GM23338 (cell line): ENCODE measurements at places on chromosomes 7 and 10. TPM values are rescaled to one million over a fixed set of nuclear protein-coding genes. Genes with fewer than 3 reads are reported as not detected.

CDK5 gene
- 27.1 TPM in 2 replicates for polyA plus RNA-seq

AOAH gene
- not detected in 2 replicates for polyA plus RNA-seq

LRRD1 gene
- 0.11 TPM in 1 of 2 replicates, not detected in the other for polyA plus RNA-seq

SPRN gene
- polyA plus RNA-seq = 0.31 and 0.59 TPM in 2 replicates

SLC39A12 gene
- not detected in 2 replicates for polyA plus RNA-seq

PLXNA4 gene
- polyA plus RNA-seq = 0.08 and 0.14 TPM in 2 replicates

PNLIPRP2 gene
- 0.19 and 0.24 TPM in 2 replicates for polyA plus RNA-seq

COL13A1 gene
- polyA plus RNA-seq = 5.1 and 5.2 TPM in 2 replicates

ADAMTS14 gene
- 1.5 and 1.9 TPM in 2 replicates for polyA plus RNA-seq

CDNF gene
- polyA plus RNA-seq = 0.26 and 0.77 TPM in 2 replicates

OR2A5 gene
- polyA plus RNA-seq = not detected in 2 replicates

CRCP gene
- 24.1 and 36.1 TPM in 2 replicates for polyA plus RNA-seq

OR6V1 gene
- not detected in 2 replicates for polyA plus RNA-seq

DNA sequence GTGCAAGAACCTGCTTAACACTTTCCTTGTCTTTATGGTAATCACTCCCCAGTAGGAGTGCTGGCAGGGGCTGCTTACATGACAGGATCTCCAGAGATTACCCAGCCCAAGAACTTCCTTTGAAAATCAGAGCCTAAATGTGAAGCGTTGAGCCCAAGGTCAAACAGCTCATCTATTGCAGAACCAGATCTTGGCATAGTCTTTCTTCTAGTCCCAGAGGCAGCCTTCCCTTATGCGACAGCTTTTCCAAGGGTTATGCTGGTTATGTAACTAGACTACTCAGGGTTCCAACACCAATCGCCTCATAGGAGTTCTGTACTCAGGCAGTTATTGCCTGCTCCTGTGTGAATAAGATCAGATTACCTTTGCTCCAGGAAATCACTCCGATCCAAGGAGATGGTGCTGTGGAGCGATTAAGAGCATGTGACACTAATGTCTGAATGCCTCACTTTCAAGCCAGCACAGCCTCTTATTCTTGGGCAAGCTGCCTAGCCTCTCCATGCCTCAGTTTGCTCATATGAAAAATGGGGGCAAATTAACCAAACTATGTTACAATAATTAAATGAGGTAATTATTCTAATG, 8.4 kb upstream of the LGI1 start:
- peak; percentile 72 for DNase-seq

- DNase-seq = no peak
These were observed 293.7 kb downstream of the BBS9 start for GRCh38 chr7:33422825-33423645.

- DNase-seq = peak; percentile 46
These were observed 4.4 kb downstream of the UNCX start for GRCh38 chr7:1236831-1237701.

DNA sequence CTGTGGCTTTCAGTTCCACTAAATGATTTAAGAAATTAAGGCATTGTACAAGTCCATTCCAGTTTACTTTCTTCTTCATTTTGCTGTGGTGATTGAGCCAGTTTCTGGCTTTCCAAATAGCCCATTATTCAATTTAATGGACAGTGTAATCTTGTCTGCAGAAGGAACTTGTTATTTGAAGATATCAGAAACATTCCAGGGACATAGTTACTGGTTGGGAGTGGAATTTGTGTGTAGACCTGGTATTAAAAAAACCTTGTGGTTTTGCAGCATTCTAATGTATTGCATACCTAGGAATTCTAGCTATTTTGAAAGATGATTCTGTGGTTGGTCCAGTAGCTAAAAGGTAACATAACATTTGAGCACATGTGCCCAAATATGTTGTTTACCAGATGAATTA, 72.2 kb downstream of the MCU start:
- DNase-seq = no peak

DNA sequence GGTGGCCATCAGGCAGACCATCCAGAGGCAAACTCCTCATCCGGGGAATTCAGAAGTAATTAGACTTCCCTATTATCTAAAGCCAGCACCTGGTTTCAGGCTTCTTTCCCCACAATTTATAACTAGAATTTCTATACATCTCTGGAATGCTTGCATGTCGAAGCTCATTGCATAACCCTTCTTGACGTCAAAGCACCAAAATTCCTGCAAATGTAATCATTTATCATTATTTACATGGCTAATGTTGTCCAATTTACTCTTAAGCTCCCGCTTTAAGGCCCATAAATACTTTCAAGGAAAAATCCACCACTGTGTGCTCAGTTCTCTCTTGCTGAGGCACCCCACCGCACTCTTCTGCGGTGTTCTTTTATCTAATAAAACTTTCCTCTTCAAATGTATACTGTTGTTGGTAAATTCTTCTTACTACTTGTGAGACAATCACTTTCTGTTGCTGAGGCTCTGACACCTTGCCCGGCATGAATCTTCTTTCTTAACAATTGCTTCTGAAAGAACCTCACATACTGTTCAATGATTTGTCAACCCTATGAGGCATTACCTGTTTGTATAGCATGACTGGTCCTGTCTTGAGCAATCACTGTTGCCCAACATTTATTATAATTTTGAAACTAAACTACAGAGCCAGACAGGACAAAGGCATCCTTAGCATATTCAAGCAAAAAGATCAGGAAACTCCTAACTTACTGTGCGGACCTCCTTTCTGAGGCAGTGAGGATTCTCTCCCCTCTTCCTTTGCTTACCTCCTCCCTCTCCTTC, 17.4 kb upstream of the GPR141 start:
- DNase-seq = no peak

- DNase-seq = no peak
These were observed 188.5 kb upstream of the KLF14 start for GRCh38 chr7:130922206-130923112.

DNA sequence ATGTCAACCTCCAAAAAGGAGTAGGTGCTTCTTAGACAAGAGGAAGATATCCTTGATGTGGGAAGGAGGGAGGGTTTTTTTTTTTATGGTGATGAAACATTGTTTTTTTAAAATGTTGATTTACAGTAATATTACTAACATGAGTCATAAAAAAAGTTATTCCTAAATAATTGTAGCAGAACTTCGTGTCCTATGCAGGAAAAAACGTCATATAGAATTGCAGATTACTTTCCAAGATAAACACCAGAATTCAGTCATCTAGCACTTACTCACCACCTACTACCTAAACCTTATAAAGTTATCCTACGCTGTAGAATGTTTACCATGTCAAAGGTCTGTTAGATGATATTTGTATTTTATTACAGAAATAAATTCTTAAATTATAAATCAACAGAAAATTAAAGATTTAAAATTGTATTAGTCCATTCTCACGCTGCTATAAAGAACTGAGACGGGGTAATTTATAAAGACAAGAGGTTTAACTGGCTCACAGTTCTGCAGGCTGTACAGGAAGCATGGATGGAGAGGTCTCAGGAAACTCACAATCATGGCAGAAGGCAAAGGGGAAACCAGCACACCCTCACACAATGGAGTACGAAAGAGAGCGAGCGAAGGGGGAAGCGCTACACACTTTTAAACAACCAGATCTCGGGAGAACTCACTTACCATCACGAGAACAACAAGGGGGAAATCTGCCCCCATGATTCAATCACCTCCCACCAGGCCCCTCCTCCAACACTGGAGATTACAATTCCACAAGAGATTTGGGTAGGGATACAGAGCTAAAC, 105.2 kb upstream of the NEBL start:
- DNase-seq = no peak

DNA sequence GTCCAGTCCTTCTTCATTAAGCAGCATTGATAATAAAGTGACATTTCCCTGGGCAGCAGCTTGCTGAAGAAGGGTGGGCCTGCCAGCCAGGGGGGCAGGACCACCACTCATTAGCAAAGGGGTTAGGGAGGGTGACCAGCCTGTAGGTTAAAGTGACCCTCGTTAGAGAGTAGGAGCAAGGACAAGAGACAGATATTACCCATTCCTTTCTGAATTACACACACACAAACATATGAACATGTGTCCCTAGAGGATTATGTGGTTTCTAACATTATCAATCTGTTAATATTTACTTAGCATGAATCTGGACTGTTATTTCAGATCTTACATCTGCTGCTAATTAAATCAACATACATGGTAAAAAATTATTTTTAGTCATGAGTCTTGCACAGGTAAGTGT, 88.9 kb downstream of the CTTNBP2 start:
- no peak for DNase-seq

DNA sequence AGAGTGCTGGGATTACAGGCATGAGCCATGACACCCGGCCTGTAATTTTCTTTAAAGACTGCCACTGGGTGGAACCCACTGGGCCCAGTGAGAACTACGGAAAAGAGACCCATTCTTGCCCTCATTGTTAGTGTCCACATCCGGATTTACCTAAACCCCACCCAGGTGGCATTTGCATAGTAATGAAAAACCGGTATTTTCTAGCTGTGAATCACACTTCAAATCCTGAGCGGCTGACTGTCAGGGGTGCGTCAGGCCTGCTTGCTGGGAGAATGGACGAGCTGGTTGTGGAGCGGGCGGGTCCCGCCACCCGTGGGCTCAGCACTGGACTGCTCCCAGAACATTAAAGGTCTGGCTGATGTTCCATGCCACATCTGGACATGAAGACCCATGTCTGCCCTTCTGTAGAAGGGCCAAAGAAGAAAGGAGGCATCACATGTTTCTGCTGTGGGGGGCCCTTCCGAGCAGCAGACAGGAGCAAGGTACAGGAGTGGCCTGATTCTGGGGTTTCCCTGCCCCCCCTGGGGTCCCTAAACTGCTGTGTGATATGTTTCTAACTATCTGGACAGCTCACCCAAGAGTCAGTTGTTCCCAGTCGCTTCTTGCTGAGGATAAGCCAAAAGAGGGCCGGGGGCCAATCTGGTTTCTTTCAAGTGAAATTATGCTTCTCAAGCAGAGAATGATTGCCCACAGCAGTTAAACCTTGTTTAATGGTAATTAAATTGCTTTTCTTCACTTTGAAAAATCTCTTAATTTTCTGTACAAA, 46.4 kb downstream of the KIAA1217 start:
- peak; percentile 65 for DNase-seq

- DNase-seq = peak; percentile 87
These were observed 441 bp downstream of the BMI1 start for GRCh38 chr10:22321156-22321923.

DNA sequence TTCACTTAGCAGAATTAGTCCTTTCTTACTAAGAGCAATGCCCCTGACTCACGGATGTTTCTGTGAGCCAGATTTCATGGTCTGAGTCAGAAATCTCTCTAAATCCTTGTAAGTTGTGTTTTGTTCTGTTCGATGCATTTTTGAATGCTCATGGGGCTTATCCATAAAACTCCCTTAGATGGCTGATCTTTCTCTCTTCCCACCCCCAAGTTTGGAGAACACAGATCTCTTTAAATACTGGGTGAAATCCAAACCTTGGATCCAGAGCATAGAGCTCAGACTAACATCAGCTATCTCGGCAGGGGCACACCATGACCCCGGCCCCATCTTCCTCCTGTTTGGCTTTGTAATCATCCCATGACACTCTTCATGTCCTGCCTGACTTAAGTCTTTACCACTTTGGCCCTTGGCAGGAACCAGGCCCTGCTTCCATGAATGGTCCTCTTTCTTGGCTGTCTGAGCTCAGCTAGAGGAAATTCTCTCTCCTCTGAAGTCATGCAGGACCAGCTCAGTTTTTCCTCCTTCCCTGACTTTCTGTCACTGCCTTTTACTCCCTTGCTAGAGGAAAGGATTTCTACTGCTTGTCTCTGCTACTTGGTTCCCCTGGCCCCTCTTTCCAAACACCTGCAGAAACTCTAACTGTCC, 120.4 kb upstream of the RAB11FIP2 start:
- DNase-seq = no peak

DNA sequence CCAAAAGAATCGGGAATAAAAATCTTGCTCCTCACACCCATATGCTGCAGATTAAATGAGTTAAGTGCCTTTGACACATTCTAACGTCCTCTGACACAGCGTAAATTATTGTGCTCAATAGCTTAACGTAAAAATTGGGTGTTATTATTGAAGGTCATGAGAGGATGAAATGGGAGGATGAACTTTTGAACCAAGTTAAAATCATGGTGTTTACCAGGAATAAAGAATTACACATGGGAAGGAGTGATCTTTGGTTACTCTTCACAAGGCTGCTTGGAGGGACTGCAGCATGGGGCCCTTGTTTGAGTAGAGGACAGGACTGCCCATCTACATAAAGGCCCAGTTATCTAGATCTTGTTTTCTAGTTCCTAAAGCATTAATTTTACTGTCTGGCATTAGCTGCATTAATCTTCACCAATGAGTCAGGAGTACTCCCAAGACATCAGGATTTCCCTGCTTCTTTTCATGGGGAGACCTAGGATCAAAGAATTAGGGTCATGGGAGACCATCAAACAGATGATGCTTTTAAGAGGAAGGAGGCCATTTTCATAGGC, 84.9 kb upstream of the PRR15 start:
- no peak for DNase-seq

GRCh38 chr7:22810843-22811242, 11.8 kb downstream of the TOMM7 start:
- peak; percentile 68 for DNase-seq

DNA sequence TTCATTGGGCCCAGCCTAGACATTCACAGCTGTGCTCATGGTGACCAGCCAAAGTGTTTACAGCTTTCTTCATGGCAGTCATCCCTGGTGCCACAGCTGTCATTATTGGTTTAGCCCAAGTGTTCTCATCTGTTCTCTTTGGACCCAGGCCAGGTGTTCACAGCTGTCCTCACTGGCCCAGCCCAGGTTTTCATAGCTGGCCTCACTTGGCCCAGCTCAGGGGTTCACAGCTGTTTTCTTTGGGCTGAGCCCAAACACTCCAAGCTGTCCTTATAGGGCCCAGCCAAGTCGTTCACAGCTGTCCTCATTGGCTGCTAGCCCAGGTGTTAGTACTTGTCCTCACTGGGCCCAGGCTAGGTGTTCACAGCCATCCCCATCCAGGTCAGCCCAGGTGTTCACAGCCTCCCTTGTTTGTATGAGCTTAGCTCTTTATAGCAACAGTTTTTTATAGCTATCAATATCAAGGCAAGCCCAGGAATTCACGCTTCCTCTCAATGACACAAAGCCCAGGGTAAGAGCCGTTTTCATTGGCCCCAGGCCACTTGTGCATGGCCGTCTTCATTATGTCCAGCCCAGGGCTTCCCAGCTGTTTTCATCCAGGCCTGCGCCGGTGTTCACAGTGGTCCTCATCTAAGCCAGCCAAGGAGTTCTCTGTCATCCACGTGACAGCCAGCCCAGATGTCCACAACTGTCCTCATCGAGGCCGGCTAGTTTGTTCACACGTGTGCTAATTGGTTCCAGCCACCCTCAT, 11.6 kb downstream of the FRG2B start:
- DNase-seq = no peak

DNA sequence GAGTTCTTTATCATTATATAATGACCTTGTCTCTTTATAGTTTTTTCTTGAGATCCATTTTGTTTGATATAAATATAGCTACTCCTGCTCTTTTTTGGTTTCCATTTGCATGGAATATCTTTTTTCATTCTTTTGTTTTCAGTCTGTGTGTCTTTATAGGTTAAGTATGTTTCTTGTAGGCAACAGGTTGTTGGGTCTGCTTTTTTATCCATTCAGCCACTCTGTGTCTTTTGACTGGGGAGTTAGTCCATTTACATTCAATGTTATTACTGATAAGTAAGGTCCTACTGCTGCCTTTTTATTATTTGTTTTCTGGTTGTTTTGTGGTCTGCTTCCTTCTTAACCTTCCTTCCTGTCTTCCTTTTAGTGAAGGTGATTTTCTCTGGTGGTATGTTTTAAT, 21.1 kb downstream of the GALNT11 start:
- DNase-seq = no peak
